CD8-positive, alpha-beta T cell (primary cell): ENCODE measurements at places on chromosomes 16 and 17.
A peak's percentile ranks its signal among the peaks of the same experiment; 100 is the strongest.

DNA sequence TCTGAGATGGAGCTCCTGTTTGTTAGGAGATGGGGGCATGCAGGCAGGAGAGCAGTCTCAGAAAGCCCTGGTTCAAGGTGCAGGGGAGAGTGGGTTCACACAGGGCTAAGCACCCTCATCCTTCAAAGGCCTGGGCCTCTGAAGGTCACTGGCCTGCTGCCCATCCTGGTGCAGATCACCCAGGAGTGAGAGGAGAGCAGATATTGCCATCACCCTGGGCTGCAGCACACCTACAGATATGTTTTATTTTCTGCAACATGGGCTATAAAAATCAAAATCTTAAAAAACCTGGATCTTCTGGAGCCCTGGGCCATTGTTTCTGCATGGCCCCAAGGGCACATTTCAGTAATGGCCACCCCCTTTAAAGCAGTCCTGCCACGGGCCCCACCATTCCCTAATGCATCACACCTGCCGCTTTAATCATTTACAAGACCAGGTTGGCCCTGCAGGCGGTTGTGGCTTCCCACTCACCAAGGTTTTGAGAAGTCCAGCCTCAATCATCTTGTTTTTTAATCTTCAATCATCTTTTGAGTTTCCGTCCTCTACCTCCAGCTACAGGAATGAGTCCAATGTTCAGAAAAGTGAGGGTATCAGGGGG, 20.4 kb upstream of the NUP93 start:
- peak; percentile 55 for DNase-seq

GRCh38 chr17:72244494-72244893, 123.7 kb downstream of the SOX9 start:
- no peak for DNase-seq

- DNase-seq, result no peak
These were observed 23.5 kb downstream of the GPRC5B start for GRCh38 chr16:19861133-19861532.

DNA sequence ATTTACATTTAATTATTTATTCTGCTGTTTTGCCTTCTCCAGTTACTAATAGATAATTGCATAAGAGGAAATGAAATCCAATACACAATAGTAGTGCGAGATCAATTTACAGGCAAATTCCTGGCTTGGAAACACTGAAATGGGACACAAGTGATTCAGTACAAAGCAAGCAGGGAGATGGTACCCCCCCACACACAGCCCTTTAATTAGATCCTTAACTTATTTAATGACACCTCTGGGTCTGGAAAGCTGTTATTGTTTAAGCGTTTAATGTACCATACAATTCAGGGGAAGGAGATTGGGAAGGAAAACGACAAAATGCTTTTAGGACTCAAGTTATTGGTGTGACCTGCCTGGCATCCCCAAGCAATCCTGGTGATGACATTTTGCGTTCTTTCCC, 318.2 kb downstream of the NPIPA8 start:
- DNase-seq, result no peak

GRCh38 chr17:8124350-8125153, 646 bp upstream of the HES7 start:
- DNase-seq, result peak; percentile 26

- no peak for DNase-seq
These were observed 12.3 kb upstream of the TFAP4 start for GRCh38 chr16:4285167-4285566.

- DNase-seq, result no peak
These were observed 119.2 kb downstream of the AXIN2 start for GRCh38 chr17:65442250-65442649.

GRCh38 chr16:1272453-1273198, 16.8 kb downstream of the TPSD1 start:
- no peak for DNase-seq

DNA sequence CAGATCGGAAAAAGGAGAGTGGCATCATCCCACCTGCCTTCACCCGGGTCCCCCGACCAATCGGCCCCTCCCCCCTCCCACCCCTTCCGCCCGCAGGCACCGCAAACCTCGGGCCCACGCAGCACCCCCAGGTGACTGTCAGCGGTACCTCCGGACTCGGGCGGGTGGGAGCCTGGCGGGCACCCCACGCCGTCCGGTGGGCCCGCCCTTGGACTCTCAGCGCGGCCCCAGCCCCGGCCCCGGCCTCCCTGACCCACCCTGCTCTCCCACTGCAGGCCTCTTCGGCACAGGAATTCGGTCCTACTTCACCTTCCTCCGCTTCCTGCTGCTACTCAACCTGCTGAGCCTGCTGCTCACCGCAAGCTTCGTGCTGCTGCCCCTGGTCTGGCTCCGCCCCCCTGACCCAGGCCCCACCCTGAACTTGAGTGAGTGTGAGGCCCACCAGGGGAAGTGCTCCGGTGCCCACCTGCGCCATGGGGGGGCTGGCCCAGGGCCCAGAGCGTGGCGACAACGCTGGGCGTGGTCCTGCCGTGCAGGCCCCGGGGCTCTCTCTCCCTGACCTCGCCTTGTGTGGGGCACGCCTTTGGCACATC, 1.6 kb downstream of the TMC8 start:
- peak; percentile 79 for DNase-seq

GRCh38 chr17:19728084-19728495, 11.7 kb upstream of the SLC47A2 start:
- DNase-seq, result no peak

GRCh38 chr16:82657239-82657638, 30.5 kb downstream of the CDH13 start:
- no peak for DNase-seq

DNA sequence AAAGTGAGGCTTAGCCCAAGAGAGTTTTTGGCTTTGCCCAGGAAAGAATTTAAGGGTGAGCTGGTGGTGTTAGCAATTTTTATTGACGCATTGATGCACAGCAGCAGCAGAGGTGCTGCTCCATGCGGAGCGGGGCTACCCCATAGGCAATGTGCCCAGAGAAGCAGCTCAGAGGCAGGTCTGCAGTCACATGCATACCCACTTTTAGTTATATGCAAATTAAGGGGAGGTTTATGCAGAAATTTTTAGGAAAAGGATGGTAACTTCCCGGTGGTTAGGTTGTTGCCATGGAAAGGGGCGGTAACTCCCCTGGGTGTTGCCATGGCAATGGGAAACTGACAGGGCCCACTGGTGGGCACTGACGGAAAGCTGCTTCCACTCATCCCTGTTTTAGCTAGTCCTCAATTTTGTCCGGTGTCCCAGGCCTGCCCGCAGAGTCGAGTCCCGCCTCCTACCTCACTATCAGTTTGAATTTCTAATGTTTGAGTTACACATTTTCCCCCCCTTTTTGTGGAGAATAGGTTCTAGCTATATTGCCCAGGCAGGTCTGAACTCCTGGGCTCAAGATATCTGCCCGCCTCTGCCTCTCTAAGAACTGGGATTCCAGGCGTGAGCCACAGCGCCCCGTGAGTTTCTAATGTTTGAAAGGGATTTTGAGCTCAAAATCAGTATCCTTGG, 10.4 kb upstream of the GJD3 start:
- DNase-seq, result no peak

DNA sequence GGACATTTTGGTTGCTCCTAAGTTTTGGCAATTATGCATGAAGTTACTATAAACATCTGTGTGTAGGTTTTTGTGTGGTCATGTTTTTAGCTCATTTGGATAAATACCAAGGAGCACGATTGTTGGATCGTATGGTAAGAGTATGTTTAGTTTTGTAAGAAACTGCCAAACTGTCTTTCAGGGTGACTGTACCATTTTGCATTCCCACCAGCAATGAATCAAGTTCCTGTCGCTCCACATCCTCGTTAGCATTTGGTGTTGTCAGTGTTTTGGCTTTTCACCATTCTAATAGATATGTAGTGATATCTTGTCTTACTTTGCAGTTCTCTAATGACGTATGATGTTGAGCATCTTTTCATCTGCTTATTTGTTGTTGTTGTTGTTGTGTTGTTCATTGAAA, 20.2 kb downstream of the TENT4B start:
- DNase-seq, result no peak

DNA sequence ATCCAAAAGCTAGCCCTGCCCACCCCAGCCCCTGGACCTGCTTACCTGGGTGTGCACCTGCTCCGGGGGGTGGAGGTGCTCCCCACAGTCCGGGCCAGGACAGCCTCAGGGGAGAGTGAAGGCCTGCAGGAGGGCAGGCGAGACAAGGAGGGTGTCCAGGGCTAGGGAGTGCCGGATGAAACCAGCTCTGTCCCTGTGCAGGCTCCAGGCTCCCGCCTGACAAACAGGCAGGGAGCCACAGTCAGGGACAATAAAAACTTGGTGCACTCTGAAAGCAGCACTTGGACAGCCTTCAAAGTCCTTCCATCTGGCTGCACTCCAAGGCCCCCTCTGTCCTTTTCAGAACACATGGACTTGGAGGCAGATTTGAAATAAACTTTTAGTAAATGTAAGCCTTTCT, 3.9 kb downstream of the PAQR4 start:
- DNase-seq, result no peak

GRCh38 chr17:75664099-75664549, 2.8 kb downstream of the RECQL5 start:
- no peak for DNase-seq

DNA sequence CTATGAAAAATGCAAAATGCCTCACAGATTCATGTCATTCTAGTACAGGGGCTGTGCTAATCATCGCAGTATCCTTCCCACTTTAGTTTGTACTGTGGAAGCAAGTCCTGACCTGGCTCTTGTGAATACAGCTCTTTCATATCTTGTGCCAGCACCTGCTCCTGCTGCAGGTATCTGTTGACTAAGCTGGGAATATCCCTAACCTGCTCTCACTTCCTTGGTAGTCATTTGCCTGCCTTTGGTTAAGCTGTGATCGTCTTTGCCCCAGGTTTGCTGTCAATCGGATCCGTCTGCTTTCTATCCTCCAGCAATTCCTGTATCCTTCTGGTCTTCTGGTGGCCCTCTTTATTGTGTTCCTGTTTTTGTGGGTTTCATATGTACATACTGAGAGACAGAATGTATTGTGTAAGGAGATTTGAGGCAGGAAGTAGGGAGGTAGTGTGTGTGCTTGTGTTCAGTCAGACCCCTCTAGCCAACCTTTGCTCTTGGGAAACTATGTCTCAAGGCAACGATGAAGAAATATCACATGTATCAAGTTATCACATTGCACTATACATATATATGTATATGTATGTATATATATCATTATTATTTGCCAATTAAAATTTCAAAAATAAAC, 7.7 kb upstream of the GINS3 start:
- DNase-seq, result no peak

- DNase-seq, result no peak
These were observed 258.3 kb upstream of the MON1B start for GRCh38 chr16:76932541-76933211.

DNA sequence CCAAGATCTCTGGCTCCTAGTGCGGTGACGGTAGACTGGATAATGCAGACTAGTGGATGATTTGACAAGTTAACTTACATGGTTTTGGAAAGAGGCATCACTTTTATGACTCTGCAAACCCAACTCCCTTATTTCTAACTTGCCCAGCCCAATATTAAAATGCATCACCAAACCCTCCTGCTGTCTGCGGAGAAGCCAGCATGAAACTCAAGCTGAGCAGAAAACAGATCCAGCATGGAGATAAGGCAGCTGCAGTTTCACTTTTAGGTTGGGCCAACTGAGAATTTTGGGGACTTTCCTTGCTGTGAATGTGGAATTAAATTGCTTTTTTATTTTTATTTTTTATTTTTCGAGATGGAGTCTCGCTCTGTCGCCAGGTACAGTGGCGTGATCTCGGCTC, 27.8 kb downstream of the CDH1 start:
- peak; percentile 12 for DNase-seq

GRCh38 chr16:57426356-57426755, 20.8 kb downstream of the CIAPIN1 start:
- DNase-seq, result no peak

- no peak for DNase-seq
These were observed 7.2 kb upstream of the UNK start for GRCh38 chr17:75777296-75777922.

- DNase-seq, result no peak
These were observed 47.6 kb downstream of the MED13 start for GRCh38 chr17:62017496-62017895.

- DNase-seq, result no peak
These were observed 630 bp upstream of the HOXB2 start for GRCh38 chr17:48545539-48545938.
